ENCODE measurements at places on chromosomes 3 and 15. TPM values are rescaled to one million over a fixed set of nuclear protein-coding genes. Genes with fewer than 3 reads are reported as not detected.

Gene MNS1
- 4.8 TPM for total RNA-seq

Gene SERP1
- 209 TPM for total RNA-seq

Gene BCL2A1
- under 0.01 TPM for total RNA-seq

Gene MCCC1
- 27.4 TPM for total RNA-seq

Gene CRYGS
- total RNA-seq = 0.77 TPM

Gene XCR1
- not detected for total RNA-seq

Gene TMEM207
- total RNA-seq = not detected

Gene B4GALT4
- 72.2 TPM for total RNA-seq

Gene GNB4
- total RNA-seq = 104 TPM

Gene SEMA5B
- total RNA-seq = under 0.01 TPM

Gene ZNF860
- total RNA-seq = 0.85 TPM

Gene FBXW12
- 0.28 TPM for total RNA-seq

Gene STXBP5L
- total RNA-seq = under 0.01 TPM

Gene ST8SIA2
- under 0.01 TPM for total RNA-seq

Gene SLC24A5
- total RNA-seq = not detected

Gene RETNLB
- total RNA-seq = not detected

Gene LRRC31
- total RNA-seq = not detected

Gene GOLGA6L9
- 0.77 TPM for total RNA-seq

Gene CLRN1
- not detected for total RNA-seq

Gene SMCO1
- total RNA-seq = 0.28 TPM

Gene RBP2
- not detected for total RNA-seq

Gene ZNF774
- total RNA-seq = 3.1 TPM

Gene GUCA1C
- total RNA-seq = not detected

Gene DOCK3
- 0.28 TPM for total RNA-seq

Gene KIF7
- 11.3 TPM for total RNA-seq

Gene MAP6D1
- total RNA-seq = 3.4 TPM

Gene PPP2R3A
- 11.8 TPM for total RNA-seq

Gene CRBN
- 201 TPM for total RNA-seq

Gene BNC1
- total RNA-seq = 5.8 TPM
